NCI-H748 treated with DMSO at 0.1 percent for 48 hours (cell line): ENCODE measurements at places on chromosomes 12 and 14.

- DNase-seq = no peak
Measured at GRCh38 chr14:73745571-73746519, 31.7 kb upstream of the PNMA1 start.

DNA sequence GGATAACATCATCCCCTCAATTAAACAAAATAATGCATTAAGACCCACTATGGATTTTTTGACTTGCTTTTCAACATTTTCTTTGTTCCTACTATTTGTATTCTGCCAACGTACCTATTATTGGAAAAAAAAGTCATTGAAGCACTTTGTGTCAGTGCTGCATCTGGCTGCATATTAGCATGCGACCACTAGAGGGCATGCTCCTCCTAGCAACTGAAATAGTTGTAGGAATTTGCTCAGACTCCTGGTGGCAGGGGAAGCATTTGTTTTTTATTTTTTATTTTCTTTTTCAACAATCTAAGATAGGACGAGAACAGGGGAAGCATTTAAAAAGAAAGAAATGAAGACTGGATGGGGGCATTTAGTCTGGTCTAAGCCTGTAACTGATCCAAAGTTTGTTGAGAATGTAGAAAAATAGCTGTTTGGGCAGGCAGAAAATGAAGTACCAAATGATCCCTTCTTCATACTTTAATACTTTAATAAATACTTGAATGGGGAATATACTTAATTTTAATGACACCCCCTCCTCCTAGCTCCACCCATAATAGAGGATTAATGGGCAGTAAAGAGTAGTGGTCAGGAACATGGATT lies 14.5 kb upstream of the CLEC4A start:
- peak; percentile 2 for DNase-seq

DNA sequence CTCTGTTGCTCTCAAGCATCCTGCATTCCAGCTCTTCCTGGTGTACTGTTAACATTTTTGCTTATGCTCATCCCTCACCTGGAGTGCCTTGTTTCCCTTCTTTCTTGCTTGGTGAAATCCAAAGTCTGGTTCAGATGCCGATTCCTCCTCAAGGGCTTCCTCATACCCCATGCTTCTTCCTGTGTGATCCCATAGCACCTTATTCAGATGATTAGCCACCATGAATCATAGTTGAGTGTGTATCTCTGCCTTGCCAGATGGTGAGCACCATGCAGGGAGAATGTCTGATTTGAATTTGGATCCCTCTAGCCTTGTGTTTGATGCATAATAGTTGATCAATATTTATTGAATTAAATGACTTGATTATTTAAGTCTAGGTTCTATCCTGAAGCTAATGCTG lies 39.4 kb upstream of the ANO4 start:
- DNase-seq = peak; percentile 62

DNA sequence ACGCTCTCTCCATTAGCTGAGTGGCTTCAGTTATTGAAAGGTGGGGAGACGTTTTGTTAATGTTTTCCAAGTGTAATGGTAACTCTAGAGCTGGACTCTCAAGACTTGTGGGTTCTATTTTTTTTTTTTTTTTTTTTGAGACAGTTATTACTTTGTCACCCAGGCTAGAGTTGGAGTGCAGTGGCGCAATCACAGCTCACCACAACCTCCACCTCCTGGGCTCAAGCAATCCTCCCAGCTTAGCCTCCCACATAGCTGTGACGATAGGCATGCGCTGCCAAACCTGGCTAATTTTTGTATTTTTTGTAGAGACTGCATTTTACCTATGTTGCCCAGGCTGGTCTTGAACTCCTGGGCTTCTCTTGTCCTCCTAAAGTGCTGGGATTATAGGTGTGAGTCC lies 26.2 kb downstream of the ATF1 start:
- DNase-seq = no peak

DNA sequence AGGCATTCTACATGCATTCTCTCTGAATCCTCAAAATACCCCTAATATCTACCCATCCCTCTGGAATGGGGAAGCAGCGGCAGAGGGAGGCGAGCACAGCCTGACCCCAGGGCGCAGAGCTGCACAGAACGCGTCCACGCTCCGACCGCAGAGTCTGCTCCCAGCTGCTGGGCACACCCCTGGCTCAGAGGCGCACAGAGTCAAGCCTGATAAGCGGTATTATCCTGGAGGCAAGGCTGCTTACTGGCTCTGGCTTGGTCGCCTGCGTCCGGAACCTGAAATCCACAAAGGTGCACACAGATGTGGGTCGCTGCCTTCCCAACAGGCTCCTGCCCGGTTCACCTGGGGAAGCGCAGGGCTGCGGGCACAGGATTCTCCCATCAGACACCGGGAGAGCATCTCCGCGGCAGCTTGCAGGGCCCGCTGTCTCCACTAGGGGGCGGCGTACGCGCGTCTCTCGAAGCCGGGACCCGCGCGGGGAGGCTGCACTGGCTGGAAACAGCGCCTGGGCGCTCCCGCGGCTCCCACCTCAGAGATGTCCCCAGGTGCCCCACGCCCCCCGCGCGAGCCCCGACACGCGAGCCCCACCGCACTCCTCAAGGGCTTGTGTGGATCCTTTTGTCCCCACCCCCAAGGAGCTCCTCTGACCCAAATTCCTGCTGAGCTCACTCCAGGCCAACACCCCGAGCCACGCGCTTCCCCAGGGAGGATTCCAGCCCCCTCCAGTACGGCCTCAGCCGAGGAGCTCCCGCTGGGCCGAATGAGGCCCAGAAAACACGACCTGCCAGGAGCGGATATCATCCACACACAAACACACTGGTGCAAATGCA lies 120.1 kb upstream of the FZD10 start:
- peak; percentile 64 for DNase-seq

DNA sequence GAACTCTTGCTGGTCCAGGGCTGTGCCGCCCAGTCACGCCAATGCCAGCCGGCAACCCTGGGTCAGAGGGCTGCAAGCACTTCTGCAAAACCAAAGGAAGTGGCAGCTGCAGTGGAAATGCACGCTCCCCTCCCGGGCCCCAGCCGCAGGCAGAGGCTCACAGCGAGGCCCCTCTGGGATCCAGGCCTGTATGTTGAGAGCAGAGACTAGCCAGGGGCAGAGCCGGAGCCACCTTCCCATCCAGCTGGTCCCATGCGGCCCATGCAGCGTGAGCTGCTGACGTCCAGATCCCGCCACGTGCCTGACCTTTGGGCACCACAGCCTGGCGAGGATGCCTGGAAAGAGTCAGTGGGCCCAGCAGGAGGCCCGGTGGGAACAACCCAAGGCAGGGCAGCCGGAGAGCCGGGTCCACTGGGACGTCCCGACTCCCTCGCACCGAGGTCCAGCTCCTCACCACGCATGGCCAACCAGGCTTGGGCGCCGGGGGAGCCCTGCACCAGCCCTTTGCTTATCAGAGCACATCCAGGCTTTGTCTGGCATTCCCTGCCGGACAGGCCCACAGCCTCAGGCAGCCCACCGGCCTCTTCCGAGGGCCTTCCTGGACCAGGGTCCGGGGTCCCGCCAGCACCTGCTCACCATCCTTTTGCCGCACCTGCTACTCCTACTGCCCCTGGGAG lies 4.3 kb downstream of the GPR132 start:
- DNase-seq = no peak

DNA sequence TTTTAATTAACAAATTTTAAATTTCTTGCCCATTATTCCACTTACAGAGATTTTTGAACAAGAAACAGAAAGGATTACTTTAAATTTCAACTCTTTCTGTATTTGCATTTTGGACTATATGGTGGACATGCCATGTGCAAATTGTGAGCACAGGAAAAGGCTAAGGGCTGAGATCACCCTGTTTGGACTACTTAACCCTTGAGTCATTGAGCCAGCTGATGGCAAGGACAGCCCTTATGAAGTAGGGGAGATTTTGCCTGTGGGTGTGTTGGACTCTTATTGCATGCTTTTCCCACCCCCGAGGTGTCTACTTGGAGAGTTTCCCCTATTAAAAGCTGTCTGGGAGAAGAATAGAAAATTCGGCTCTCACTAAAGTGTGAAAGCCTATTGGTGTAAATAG lies 17.2 kb downstream of the DERA start:
- no peak for DNase-seq

DNA sequence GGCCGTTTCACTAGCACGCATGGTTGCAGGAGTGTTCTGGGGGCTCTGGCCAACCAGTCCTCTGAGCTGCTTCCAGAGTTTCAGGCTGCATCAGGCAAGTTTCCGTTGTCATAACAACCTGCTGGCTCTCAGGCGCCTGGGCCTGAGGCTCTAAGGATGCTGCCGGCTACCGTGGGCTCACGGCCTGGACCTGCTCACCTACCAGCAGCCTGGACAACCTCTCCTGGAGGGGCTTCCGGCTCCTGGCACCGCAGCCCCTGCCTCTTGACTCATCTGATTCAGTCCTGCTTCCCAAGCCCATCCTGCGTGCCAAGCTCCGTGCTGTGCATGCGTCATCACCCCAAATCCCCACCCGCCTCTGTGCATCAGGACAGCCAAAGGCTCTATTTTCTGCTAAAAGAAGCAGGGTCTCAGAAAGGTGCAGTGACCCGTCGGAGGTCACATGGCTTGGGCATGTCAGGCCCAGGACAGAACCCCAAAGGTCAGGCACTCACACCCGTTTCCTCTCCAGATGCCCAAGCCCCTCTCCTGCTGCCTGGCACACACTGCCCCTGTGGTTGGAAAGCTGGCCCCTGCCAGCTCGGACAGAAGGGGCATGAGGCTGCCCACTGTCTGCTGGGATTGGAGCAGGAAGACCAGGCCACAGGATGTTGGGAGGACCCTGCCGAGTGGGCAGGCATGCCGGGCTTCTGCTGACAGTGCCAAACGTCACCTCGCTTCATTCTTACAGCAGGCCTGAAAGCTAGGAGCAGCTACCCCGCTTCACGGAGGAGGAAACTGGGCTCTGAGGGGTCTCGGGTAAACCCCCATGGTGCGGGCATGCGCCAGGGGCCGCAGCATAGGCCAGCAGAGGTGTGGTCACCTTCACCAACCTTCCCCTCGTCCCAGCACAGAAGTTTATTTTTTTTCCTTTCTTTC lies 5.7 kb downstream of the BEGAIN start:
- DNase-seq = no peak

DNA sequence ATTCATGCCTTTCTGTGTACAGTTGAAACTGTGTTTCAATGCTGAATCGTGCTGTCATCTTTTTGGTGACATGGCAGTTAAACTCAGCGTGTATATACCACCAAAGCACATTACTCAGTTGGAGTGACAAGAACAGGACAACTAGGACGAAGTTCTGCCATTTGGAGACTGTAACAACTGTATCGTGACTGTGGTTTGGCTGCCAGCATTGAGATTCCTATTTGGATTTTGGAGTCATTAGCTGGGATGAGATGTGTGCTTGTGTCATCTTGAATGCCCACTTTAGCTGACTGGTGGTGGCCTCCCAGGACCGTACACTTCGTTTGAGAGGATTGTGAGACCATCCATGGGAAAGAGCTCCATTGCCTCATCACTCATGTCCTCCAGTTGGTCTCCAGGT lies 42.9 kb downstream of the FBXL14 start:
- no peak for DNase-seq

GRCh38 chr14:37903343-37904191 lies 304.1 kb upstream of the SSTR1 start:
- peak; percentile 37 for DNase-seq

DNA sequence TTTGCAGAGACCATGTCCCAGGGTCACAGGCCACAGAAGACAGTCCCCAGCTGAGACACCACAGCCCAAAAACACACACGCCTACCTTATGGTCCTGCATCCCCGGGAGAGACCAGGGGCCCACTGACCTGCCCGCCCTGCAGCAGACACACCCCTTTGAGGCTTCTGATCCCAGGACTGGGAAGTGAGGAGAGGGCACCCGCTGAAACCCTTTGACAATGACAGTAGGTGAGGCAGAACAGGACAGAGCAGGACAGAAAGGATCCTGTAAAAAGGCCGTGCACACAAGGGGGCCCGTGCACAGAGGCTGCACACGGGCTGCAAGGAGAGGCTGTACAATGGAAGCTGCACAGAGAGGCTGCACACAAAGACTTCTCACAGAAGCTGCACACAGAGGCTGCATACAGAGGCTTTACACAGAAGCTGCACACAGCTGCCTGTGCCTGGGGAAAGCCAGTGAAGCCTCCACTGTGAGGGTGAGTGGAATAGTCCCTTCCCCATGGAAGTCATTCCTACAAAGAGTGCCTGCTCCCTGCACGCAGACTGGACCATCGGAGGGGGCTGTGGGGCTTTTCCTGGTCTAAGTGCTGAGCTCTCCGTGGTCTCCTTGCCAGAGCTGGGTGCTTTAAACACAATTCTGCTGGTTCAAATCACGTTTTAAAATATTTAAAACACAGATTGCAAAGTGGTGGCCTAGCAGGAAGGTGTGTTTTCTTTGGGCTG lies 16.6 kb upstream of the SFSWAP start:
- no peak for DNase-seq

GRCh38 chr14:95464514-95464913 lies 51.9 kb downstream of the SYNE3 start:
- no peak for DNase-seq

DNA sequence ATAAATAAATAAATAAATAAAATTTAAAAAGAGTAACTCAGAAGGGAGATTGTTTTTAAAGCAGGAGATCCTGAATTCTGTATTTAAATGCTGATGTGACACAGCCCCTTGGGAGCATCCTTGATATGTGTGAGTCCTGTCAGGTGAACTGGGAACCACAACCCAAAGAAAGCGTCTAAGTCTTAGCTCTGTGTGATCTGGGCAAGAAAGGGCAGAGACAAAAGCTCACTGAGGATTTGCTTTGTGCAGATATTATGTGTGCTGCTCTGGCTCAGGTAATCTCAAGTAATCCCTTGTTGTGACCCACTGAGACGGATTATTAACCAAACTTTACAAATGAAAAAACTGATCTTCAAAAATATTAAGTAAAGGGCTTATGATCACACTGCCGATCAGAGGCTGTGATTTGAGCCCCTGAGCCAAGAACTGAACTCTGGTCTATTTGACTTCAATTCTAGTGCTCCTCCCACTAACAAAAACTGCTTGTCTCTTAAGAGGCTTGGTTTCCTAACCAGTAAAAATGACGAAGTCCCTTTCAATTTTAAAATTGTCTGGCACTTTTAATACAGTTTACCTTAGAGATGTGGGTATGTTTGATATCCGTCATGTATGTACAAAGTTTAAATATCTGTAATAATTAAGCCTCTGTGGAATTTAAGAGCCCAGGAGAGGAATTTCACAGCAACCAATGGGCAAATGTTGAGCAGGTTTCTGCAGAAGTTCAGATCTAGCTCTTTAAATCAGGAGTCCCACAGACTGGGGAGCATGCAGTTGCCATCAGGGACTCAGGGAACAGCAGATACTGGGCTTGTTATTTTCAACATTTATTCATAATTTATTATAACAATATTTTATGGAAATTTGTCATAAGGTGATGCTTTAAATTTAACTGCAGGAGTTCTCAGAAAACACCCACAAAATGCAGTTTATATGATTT lies 46.1 kb downstream of the CPM start:
- no peak for DNase-seq

DNA sequence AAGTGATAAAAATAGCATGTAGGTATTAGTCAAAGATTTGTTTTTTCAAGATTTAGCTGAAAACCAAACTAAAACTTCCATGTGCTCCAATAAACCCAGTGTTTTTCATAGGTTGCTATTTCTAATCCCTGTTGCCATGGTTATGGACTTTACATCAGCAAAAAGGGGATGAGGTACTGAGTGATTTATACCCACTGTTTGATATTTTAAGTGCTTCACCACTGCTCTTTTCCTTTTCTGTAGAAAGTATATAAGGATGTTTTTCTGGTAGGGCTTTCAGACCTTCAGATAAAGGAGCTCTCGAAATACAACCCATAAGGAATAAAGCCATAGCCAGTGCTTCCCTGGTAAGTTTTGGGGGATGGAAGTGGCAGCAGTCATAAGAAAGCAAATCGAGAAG lies at the start of gene OTOGL:
Gene OTOGL (plus strand): TSS at position 279 of the 400 bp plus-strand sequence. CDS start 109,895 bp downstream, outside the sequence.
- no peak for DNase-seq

- DNase-seq = no peak
Measured at GRCh38 chr12:4607056-4607455, 41.8 kb downstream of the AKAP3 start.

- DNase-seq = no peak
Measured at GRCh38 chr12:113252494-113252893, 31.2 kb downstream of the TPCN1 start.
